Motor neuron (in vitro differentiated cells): ENCODE measurements at places on chromosomes 7 and 10. TPM values are rescaled to one million over a fixed set of nuclear protein-coding genes. Genes with fewer than 3 reads are reported as not detected.

DNA sequence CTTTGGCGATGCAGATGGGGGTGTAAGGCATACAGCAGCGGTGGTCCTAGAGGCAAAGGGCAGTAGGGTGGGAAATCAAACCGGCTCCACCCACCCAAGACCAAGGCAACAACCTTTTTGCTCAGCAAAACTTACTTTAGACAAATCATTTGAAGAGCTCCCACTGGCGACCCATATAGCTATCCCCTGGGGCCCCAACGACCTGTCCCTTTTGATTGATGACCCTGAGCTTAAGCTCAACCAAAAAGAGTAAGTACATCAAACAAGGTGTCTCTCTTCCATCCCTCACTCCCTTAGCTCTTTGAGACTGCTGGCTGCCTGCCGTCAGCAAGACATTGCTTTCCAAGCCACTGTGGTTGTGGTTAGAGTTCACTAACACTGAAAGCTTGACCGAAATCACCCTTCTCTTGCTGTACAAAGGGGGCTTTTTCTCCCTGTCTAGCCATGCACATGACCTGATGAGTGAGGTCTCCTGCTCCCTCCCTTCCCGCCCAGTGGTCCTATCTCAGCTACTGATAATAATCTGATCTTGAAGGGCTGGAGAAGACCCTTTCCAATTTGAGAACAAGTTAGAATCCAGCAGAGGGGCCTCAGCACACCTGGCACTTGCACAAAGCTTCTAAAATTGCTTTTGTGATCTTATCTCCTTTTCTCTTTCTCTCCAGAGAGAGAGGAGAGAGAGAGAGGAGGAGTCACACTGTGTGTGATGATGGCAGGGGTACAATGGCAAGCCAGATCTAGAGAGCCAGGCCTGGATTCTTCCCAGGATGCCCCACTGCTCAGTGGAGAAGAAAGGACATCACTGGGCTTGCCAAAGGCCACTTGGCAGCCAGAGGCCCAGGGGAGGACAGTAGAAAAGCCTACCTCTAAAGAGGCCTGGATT is 42.2 kb downstream of the XPNPEP1 start:
- ATAC-seq, result no peak

- no peak for ATAC-seq
Observed at GRCh38 chr7:128104108-128104742, 73.0 kb upstream of the LRRC4 start.

DNA sequence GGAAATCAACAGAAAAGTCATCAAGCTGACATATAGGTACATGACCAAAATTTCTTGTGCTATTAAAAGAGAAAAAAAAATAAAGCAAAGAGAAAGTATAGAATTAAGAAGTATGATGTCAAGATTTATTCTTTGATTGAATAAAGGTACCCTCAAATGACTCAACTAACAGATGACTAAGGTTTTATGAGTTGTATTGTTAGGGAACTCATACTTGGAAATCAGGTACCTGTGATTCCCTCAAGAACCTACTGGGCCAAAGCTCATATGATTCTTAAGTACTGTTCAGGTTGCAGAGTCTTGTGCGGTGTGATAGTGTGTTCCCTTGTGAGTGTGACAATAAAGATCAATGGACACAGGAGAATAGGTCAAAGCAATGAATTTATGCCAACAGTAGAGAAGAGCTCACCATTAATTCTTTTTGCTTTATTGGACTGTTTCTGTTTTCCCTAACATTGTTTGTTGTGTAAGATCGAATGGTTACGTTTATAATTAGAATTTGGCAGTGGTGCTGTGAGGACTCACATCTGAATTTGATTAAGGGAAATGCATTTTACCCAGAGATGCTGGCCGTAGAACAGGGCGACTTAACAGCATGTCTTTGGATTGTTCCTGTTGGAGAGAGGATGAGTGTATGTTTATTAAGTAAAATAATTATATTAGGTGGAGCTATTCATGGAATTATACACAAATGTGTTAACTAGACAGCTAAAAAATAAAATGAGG is 293.2 kb upstream of the SEMA3D start:
- ATAC-seq, result peak; percentile 64

DNA sequence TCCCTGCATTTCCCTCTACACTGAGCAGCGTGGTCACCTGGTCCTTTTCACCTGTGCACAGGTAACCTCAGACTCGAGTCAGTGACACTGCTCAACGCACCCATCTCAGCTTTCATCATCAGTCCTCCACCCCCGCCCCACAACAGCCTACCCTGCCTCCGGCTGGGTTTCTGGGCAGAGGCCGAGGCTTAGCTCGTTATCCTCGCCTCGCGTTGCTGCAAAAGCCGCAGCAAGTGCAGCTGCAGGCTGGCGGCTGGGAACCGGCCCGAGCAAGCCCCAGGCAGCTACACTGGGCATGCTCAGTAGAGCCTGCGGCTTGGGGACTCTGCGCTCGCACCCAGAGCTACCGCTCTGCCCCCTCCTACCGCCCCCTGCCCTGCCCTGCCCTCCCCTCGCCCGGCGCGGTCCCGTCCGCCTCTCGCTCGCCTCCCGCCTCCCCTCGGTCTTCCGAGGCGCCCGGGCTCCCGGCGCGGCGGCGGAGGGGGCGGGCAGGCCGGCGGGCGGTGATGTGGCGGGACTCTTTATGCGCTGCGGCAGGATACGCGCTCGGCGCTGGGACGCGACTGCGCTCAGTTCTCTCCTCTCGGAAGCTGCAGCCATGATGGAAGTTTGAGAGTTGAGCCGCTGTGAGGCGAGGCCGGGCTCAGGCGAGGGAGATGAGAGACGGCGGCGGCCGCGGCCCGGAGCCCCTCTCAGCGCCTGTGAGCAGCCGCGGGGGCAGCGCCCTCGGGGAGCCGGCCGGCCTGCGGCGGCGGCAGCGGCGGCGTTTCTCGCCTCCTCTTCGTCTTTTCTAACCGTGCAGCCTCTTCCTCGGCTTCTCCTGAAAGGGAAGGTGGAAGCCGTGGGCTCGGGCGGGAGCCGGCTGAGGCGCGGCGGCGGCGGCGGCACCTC is at the start of the genes KLLN and PTEN:
KLLN (minus strand) TSS at position 481 of the 891 bp plus-strand sequence. CDS start 1,046 bp downstream, outside the sequence.
PTEN (plus strand) TSS at position 573 of the 891 bp plus-strand sequence. CDS start 845 bp downstream, outside the sequence.
- peak; percentile 57 for ATAC-seq

DNA sequence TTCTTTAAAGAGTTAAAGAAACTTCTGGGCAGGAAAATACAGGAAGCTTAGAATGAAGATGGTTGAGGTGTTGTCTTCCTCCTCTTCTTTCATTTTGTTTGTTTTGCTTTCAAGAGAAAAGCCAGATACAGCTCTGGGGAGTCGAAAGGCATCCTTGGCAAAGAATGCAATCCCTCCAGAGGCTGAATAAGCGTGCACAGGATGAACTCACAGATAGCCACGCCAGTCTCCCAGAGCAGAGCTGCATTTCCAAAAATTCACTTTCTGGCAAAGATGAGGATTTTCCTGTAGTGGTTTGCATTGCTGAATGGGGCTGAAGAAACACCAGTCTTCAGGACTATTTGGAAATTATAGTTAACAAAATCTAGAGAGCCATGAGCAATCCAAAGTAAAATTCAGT is 336.4 kb downstream of the NRG3 start:
- ATAC-seq, result no peak

The JCAD gene
- total RNA-seq, result 3.2 and 4.9 TPM in 2 replicates

GRCh38 chr10:10530313-10530712 is 487.4 kb upstream of the CELF2 start:
- ATAC-seq, result no peak

DNA sequence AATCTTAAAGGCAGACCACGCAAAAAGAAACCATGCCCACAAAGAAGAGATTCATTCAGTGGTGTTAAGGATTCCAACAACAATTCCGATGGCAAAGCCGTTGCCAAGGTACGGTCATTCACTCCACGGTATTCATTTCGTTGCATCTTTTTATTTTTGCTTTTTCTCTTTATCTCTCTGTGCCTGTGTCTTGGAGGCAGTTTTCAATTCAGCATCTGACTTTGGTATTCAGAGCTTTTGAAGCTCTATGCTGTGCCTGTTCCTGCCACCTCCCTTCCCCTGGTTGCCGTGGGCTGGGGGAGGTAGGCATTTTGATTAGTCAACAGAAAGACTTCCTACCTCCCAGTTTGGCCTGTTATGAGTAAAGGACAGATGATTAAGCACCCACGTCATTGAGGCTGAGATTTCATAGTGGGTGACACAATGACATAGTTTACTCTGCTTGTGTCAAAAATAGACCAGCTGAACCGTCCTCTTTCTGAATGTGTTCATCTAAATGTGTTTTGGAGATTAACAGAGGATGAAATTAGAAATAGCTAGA is 149.5 kb downstream of the ARID5B start:
- ATAC-seq, result peak; percentile 44

- no peak for ATAC-seq
Observed at GRCh38 chr10:33416209-33416608, 81.7 kb upstream of the NRP1 start.

The PON1 gene
- total RNA-seq, result 0.23 and 0.62 TPM in 2 replicates

The PLAC9 gene
- 0.50 TPM in 1 of 2 replicates, not detected in the other for total RNA-seq

DNA sequence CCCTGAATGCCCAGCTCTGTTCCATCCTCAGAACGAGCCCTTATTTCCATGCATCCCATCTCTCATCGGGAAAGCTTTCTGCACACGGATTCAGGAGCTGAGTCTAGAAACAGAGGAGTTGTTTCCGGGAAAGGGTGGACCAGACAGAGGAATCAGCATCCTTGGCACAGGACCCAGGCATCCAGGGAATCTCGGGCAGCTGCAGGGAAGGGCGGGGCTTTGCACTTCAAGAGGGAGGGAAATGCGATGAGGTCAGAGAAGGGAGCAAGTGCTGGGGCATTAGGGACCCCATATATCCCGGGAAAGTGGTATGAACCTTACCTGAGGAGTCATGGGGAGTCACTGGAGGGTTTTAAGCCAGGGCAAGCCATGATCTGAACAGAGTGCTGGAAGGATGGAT is 68.5 kb downstream of the NPTX2 start:
- no peak for ATAC-seq

The GCK gene
- total RNA-seq, result 0.31 TPM in 1 of 2 replicates, not detected in the other
